Inflammatory macrophage treated with lipopolysaccharide for 1 hour (primary cell): ENCODE measurements at places on chromosomes 3 and 15.

- DNase-seq: no peak
These were observed 107.0 kb downstream of the TOP2B start for GRCh38 chr3:25557694-25558093.

GRCh38 chr15:64740311-64741170 lies 34.8 kb downstream of the RBPMS2 start:
- DNase-seq: no peak

GRCh38 chr15:57323806-57324589 lies 52.3 kb upstream of the CGNL1 start:
- no peak for DNase-seq

GRCh38 chr3:187770224-187770623 lies 25.0 kb upstream of the BCL6 start:
- DNase-seq: no peak

- no peak for DNase-seq
These were observed 10.8 kb downstream of the CRTAP start for GRCh38 chr3:33124638-33125037.

- DNase-seq: no peak
These were observed 52.2 kb upstream of the OSBPL11 start for GRCh38 chr3:125647318-125648014.

- no peak for DNase-seq
These were observed 29.4 kb downstream of the CRTC3 start for GRCh38 chr15:90559119-90559518.

- no peak for DNase-seq
These were observed 245.7 kb upstream of the HES1 start for GRCh38 chr3:193890016-193890897.

DNA sequence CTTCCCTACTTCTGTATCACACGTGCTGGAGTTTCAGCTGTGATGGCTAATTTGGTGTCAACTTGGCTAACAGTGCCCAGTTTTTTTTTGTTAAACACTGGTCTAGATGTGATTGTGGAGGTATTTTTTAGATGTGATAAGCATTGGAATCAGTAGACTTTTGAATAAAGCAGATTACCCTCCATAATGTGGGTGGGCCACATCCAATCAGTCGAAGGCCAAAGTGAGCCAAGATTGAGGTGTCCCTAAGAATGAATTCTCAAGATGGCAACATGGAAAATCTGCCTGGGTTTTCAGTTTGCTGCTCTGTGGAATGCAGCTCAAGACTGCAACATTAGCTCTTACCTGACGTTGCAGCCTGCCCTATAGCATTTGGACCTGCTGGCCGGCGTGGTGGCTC lies 68.8 kb upstream of the AGBL1 start:
- DNase-seq: no peak

DNA sequence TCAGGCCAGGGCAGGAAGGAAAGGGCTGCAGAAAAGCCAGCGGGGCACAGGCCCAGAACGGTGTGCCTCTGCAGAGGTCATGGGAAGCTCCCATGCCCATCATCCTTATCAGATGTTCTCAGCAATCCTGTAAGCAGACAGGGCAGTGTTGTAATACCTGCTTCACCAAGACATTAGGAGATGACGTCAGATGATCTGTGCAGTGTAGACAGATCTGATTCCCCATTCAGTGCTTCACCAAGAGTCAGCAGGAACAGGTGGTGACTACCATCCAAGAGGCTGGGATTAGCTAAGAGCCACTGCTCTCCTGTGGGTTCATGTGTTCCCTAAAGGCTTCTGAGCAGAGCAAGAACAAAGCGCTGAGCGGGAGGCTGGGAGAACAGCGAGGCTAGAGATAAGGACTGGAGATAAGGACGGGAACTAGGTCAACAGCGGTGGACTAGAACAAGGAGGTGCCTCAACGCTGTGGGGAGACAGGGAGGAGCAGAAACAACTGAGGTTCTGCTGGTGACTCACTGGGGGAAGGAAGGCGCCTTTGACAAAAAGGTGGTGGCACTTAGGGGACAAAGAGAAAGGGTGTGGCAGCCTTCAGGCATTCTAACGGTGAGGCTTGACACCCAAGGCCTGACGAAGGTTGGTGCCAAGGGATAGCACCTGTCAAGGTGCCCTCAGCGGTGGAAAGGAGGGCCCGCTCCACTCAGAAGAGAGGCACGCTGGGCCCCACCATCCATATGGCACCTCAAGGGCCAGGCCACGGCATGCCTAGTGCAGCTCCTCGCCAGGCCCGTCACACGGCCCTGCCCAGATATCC lies 28.4 kb downstream of the CCDC12 start:
- peak; percentile 58 for DNase-seq

- DNase-seq: no peak
These were observed 14.2 kb upstream of the PPP1R2 start for GRCh38 chr3:195557322-195557721.

GRCh38 chr3:134559591-134559990 lies 73.7 kb downstream of the CEP63 start:
- no peak for DNase-seq
